ENCODE measurements at places on chromosomes 13 and 19.

DNA sequence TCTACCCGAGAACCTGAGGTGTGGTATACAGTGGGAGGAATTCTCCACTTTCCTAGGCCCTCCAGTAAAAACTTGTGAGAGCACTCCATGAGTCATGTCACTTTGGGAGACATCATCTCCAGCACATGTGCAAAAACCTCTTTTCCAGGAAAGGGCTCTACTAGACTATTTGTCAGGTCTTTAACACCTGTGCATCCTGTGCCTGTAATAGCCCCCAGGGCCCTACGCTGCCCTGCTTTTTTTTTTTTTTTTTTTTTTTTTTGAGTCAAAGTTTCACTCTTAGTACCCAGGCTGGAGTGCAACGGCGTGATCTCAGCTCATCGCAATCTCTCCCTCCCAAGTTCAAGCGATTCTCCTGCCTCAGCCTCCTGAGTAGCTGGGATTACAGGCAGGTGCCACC, 1.7 kb upstream of the ERVV-1 start:
- DNase-seq: no peak

DNA sequence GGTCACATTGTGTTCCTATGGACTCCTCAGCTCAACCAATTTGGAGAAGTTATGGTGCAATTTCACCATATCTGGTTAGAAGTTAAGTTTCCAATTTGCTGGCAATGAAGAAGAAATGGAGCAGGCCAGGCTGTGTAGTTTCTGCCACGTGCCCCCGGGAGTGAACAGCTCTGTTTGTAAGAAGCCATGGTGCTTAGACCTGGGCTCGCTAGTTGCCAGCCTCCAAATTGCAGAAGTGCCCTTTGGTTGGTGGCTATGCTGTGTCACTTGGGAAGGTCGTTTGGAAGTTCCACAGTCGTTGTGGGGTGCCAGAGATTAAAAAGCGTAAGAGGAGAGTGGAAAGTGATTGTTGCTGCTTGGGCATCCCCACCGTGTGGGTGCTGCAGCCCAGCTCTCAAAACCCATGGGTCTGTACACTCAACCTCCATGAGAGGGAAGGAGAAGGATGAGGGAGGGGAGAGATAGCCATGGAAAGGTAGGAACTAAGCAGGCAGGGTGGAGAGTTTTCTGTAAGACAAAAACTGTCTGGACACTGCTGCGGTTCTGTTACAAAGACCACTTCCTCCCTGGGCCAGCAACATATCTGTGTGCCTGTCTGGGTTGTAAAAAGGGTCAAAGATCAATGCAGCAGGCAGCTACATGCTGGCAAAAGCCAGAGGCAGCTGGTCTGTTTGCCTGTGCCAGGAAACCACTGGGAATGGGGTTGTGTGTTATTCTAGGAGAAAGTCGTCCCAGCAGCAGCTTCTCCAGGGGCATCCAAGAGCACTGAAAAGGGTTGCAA, 10.8 kb downstream of the ALOX5AP start:
- DNase-seq: no peak

DNA sequence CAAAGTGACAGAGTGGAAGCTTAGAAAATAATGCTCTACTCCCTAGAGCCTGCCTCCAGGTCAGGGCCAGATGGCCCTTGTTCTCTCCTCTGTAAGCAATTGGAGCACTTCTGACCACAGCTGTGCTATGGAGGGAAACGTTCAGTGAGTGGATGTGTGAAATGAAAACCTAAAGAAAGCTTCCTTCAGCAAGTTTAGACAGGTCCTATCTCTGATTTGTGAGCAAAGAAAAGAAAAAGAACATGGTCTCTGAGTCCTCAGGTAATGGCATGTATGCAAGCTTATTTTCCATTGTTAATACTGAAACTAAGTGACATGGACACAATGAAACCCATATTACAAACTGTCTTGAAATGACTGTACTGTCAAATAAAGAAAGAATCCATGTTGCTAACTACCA, 1486.8 kb downstream of the EFNB2 start:
- DNase-seq: no peak

DNA sequence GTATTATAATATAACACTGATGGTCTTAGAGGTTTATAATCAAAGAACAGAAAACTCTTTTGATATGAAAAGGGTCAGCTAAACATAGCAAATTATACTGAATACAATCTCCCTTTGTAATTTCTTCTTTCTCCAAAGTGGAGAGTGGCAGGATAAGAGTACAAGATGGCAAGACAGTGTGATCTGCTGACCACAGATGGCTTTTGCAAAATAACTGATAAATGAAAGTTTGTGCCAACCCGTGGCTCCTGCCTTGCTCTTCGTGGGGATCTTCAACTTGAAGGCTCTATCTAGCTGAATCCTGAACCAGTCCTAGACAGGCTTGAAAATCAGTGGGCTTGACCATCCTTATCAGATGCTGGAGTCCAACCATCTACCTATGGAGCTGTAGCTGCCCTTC, 185.7 kb downstream of the VWA8 start:
- no peak for DNase-seq

- peak; percentile 35 for DNase-seq
These were observed 44.5 kb downstream of the RFX2 start for GRCh38 chr19:6065685-6066374.

DNA sequence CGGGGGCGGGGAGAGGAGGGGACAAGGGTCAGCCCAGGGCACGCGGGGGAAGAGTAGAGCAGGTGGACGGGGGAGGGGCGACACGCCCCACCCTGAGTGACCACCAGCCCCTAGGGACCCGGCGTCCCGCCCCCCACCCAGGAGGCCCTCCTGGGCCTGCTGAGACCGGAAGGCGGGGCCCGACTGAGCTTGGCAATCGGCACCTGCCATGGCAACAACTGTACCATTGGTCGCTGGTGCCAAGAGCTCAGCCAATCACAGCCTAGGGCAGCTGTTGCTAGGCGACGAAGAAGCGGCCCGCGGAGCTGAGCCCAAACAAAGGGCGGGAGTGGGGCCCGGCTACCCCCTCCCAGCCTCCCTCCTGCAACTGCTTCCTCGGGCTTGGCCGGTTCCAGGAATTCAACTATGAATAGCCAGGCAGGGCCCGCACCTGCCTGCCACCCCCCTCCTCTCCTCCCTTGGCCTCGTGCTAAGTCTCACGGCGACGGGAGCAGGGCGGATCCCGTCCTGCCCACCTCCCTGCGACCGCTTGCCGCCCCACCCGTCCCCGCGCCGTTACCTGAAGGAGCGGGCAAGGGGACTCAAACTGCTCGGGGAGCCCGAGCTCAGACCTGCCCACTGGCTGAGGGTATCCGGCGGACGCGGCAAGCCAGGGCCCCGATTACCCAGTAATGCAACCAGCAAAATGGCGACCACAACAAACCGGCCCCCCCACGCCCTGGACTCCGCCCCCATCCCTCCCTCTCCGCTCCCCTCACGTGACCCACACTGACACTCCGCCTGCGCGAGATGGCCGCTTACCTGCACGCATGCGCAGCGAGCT, at the start of gene DYRK1B:
Gene DYRK1B, minus strand, starts transcription at position 699 of the 823 bp plus-strand sequence. CDS start 2,295 bp downstream, outside the sequence.
- peak; percentile 97 for DNase-seq

DNA sequence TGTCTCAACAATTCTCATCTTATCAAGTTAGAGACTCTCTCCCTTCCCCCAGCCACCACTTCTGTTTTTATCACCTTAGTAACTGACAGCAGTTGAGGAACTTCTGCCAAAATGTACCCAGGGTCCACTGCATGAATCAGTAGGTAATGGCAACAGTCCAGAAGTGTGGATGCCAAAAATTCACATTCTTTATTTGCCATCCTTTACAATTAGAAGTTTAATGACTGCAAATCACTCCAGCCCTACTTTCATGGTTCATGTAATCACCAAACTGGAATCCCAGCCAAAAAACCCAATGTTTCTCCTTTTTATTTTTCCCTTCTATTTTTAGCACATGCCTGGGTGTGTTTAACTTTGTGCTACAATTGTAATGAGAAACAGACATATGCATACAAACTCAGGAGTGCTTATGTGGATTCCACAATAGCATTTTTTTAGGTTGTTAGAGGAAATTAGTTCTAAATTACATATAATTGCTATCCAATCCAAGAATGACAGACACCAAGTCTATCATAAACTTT, 243.5 kb downstream of the RGCC start:
- DNase-seq: peak; percentile 87

DNA sequence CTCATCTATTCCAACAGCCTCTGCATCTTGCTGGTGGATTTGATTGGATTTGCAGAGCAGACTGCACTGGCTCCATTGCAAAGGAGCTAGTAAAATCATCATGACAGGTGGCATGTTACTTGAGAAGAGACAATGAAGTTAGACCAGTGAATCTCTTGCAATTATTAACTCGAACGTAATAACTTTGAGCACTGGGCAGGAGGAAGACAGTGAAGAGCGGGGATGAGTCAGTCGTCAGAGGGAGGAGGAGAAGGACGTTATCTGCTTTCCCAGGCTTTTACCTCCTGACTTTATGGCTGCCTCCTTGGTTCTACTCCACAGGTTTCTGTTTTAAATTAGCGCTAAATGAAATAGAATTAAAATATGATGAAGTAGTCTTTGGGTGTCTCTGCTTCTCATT, 257.8 kb upstream of the IPO5 start:
- DNase-seq: no peak

GRCh38 chr19:49212016-49212701, 54.6 kb downstream of the TRPM4 start:
- DNase-seq: peak; percentile 18

DNA sequence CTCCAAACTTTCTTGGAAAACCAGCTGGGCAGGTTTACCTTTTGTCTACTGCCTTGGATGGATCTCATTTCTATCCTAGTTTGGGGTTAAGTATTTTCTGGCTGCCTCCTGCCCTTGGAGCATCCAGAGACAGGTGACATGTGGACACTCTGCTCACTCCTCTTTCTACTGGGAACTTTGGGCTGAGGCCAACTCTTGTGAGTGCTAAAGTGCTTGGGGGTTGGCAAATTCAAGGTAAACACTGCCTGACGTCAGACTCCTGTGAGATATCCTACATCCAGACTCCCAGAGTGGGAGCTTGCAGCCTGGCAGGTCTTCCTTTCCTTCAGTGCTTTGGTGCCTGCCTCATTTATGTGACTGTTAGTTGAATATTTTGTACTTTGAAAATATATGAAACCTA, 388.1 kb downstream of the KCNRG start:
- DNase-seq: no peak

- no peak for DNase-seq
These were observed 100.3 kb downstream of the ARHGEF7 start for GRCh38 chr13:111215081-111216047.

- DNase-seq: no peak
These were observed 59.0 kb downstream of the SMARCA4 start for GRCh38 chr19:11019824-11020223.

DNA sequence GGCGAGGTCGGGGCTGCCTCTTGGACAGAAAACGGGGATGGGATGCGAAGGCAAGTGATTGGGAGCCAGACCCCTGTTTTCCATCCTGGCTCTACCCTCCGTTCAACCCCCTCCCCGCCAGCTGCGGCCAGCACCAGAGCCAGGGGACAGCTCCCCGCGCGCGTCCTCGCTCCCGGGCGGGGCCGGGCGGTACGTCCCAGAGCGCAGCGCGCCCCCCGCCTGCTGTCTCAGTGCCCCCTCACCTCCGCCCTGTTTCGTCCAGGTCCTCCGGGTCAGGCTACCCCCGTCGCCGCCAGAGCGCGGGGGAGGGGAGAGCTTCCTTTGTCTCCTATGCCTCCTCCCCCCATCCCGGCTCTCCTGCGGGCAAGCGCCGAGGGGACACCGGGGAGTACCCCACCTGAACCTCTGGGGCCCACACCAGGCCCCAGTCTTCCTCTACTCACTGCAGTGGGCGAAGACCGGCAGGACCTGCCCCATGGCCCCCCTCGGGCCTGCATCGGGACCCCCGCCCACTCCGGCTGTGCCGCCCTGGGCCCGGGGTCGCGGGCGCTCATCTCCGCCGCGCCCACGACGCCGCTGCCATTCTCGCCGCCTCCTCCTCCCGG, 396 bp downstream of the RTN2 start:
- no peak for DNase-seq

- DNase-seq: no peak
These were observed at the start of gene CCDC194 for GRCh38 chr19:17393914-17394313. CCDC194 (minus strand) TSS chr19:17394196; CDS start chr19:17394158, 38 bp downstream.

DNA sequence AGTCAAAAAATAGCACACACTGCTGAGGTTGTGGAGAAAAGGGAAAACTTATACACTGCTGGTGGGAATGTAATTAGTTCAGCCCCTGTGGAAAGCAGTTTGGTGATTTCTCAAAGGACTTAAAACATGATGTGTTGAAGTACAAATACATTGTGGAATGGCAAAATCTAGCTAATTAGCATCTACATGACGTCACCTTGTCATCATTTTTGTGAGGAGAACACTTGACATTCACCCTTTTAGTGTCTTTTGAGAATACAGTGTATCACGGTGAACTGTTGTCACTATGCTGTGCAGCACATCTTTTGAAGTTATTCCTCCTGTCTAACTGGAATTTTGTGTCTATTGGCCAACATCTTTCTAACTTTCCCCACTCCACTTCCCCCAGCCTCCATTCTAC, 5.6 kb downstream of the OR7A10 start:
- no peak for DNase-seq

DNA sequence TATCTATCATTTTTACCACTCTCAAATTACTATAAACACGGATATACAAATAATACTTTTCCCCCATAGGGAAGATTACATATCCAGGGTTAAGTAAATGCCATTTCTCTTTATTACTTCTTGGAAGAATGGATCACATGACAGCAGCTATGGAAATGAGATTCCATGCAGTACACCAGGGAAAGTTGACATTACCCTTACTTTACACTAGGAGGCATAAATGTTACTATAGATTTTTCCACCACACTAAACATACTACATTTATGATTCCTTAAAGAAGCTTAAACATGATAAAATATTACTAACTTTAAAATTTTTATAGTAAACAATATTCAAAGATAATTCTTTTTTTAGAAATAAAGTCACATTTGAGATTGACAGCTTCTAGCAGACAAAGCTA, 611.4 kb downstream of the PCDH9 start:
- DNase-seq: peak; percentile 64

- DNase-seq: no peak
These were observed 21.0 kb upstream of the NDFIP2 start for GRCh38 chr13:79459906-79460305.

GRCh38 chr13:73754727-73755292, 379.4 kb downstream of the KLF12 start:
- peak; percentile 79 for DNase-seq

DNA sequence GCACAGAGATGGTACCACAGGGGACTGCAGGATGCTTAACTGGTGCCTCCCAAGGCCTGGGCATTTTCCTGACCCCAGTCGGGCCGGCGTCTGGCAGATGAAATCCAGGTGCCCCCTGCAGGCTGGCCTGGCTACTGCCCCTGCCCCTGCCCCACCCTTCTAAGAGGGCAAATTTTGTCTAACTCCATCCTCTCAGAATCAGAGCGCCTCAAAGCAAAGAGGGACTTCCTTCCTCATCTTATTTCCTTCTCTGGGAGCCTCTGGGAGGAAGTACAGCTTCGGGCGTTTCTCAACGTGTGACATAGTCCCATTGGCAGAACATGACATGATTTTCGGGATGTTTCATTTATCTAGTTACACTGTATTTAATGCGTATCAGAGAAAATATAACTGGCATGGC, 2.7 kb downstream of the PRKACA start:
- DNase-seq: no peak

DNA sequence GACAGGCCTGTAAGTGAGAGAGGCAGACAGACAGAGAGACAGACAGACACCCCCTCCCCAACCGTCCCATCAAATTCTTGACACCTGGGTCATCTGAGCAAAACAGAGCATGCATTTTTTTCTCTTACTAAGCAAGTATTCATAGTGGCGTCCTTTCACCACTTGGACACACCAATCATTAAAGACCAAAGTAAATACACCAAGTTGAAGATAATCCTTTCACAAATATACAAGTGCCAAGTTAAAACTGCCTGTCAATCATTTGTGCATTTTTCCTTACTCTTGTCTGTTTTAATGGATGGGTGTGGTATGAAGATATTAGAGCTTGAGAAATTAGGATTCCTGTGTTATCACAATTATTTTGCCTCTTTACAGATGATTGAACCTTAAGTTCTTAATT, 337.3 kb downstream of the ATP8A2 start:
- DNase-seq: no peak
